ENCODE measurements at places on chromosomes 7 and 10.

- DNase-seq: no peak
Measured at GRCh38 chr10:64044098-64044497, 522.9 kb downstream of the REEP3 start.

DNA sequence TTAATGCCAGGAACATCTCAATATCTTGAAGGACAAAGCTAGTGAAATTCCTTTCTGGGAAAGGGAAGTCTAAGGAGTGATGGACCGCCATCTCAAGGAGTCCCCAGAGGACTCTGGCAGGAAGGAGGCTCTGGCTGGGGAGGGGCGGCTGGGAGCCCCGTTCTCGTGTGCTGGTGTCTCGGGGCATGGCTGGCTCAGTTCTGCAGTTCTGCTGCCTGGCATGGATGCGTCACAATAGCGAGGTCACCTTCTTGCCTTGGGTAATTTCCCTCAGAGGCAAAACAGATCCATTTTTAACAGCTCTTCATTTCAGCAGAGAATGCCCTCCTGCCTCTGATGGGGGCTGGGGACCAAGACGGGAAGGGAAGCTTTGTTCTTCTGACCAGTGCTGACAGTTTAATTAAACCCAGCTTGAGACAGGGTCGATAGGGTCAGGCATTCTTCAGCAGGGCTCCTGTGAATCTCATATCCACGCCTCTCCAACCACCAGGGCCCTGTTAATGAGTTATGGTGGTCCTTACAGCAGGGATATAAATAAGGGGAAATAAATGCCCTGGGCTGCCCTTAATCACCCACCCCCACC is 35.7 kb downstream of the SLIT1 start:
- no peak for DNase-seq

DNA sequence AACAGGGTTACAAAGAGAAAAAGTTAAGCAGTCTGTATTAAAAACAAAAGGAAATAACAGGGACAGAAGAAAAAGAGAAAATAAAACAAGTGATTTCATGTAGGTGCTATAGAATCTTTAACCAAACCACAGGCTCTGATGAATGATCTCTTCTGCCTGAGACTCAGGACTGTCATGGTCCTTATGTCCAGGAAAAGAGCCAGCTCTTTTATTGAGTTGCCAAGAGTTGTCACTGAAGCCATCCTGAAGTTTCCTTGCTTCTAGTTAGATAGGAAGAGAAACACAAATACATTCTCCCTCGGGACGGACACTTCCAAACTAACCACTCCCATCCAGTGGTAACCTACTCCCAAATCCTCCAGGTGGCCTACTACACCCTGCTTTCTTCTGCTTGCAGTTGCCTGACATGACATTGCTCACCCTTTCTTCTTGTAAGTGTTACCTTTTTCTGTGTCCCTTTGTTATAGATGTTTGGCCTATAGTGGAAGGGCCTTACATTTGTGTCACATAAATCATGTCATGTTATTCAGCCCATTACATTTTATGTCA is 346.7 kb downstream of the NRG3 start:
- DNase-seq: no peak

- DNase-seq: no peak
Measured at GRCh38 chr10:44063686-44064085, 321.2 kb downstream of the CXCL12 start.

GRCh38 chr10:83603708-83604107 is 535.6 kb upstream of the GHITM start:
- DNase-seq: no peak

DNA sequence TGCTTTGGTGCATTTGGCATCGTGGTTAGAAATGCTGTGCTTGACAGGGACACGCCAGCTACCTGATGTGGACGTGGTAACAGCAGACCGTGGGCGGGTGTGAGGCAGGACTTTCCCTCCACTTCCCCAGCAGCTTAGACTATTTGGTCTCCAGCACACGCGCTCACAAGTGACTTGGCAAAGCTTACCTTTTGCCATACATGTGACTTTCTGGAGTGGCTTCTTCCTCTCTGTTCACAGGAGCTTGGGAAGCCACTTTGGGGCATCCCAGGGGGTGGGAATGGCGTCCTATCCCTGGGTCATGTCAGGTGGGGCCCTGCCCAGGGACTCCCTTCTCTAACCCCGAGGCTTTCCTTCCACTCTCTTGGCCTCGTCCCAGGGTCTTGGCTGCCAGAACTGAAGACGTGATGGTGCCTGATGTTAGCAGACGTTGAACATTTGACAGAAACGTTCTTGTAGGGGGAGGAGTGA is 228.7 kb upstream of the KLF6 start:
- DNase-seq: no peak

GRCh38 chr10:65719790-65720189 is 1206.0 kb upstream of the LRRTM3 start:
- no peak for DNase-seq

- DNase-seq: no peak
Measured at GRCh38 chr10:34420795-34421194, 394.3 kb downstream of the PARD3 start.

GRCh38 chr10:88494537-88494936 is 88.6 kb downstream of the RNLS start:
- no peak for DNase-seq

DNA sequence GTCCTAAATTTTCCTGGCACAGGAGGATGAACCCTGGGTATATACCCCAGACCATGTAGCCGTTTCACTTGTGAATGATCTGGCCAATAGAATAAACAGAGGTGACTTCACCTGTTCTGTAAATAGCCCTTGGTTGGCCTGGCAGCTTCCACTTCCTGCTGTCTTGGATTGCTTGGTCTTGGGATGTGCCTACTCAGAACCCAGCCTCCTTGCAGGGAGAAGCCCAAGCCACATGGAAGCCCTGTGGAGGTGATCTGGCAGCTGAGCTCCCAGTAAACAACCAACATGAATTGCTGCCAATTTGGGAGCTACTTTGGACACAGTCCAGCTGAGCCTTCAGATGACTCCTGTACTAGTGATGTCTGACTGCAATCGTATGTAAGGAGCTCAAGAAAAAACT is 4.8 kb upstream of the RAPGEF5 start:
- DNase-seq: peak; percentile 51

DNA sequence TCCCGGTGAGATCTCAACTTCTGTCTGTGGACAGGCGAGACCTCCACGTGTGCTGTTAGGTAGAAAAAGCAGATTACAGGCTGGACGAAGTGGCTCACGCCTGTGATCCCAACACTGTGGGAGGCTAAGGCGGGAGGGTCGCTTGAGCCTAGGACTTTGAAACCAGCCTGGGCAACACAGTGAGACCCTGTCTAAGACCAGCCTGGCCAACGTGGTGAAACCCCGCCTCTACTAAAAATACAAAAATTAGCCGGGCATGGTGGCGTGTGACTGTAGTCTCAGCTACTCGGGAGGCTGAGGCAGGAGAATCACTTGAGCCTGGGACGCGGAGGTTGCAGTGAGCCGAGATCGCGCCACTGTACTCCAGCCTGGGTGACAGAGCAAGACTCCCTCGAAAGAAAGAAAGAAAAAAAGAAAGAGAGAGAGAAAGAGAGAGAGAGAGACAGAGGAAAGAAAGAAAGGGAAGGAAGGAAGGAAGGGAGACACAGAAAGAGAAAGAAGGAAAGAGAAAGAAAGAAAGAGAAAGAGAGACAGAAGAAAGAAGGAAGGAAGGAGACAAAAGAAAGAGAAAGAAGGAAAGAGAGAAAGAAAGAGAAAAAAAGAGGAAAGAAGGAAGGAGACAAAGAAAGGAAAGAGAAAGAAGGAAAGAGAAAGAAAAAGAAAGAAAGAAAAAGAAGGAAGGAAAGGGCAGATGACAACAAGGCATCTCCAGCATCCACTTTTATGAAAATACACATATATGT is 29.6 kb upstream of the SUN1 start:
- no peak for DNase-seq

- DNase-seq: no peak
Measured at GRCh38 chr7:117012284-117012683, 59.0 kb downstream of the ST7 start.

GRCh38 chr7:50212666-50213621 is 91.6 kb upstream of the IKZF1 start:
- no peak for DNase-seq
